ENCODE measurements at places on chromosomes 5 and 9.

DNA sequence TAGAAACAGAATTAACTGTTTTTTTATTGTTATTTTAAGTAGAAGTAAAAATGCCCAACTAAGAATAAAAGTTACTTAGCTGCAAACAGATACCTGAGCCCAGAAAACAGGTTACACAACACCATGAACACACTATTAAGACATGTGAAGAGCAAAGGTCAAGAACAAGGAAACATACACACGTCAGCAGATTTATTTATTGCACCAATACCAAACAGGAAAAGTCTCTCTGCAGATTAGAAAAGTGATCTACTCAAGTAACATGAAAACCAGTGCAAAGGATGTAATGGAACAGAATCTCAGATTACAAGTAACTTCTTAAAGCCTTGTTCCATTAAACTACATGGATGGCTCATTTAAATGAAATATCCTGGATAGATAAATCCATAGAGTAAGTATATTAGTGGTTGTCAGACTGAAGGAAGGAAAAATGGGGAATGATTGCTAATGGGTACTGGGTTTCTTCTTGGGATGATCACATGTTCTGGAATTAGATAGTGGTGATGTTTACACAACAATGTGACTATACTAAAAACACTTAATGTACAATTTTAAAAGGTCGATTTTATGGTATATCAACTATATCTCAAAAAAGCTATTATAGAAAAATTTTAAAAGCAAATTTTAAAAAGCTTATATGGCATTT lies 6.1 kb downstream of the SAR1B start:
- no peak for DNase-seq

GRCh38 chr5:91206103-91206502 lies 177.0 kb downstream of the ARRDC3 start:
- DNase-seq: no peak

- DNase-seq: no peak
Measured at GRCh38 chr5:168813184-168813968, 234.2 kb upstream of the PANK3 start.

- no peak for DNase-seq
Measured at GRCh38 chr9:101450931-101451330, 15.4 kb upstream of the ALDOB start.

- no peak for DNase-seq
Measured at GRCh38 chr9:70672161-70672649, 257.7 kb upstream of the KLF9 start.

All from fibroblast of skin of left biceps (primary cell).